ENCODE measurements at places on chromosomes 3 and 15. TPM values are rescaled to one million over a fixed set of nuclear protein-coding genes. Genes with fewer than 3 reads are reported as not detected.

SKOR1 gene
- total RNA-seq = 0.23 TPM

- H3K27me3 ChIP-seq = peaks cover 21% of the 10 kb centered on the region
- H3K4me3 ChIP-seq = no peak overlapping the region
- no peak for DNase-seq
- peaks cover 3% of the 10 kb centered on the region for H3K4me1 ChIP-seq
Measured at GRCh38 chr15:89823836-89824606, 9.4 kb upstream of the ANPEP start.

DNA sequence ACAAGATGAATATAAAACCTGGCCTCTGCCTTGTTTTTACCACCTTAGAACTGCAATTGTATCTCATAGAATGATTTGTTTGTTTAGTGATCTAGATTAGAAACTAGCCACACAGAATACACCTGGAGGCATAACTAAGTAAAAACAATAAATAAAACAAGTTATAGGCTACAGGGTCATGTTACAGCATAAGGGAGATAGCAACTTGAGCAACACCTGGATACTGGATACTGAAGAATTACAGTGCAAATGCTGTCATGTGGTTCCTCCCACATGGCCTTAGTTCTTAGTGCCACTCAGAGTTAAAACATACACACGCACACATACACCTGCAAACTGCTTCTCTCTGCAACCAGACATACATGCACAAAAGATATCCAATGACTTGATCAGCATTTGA lies 563.4 kb upstream of the DPPA4 start:
- no peaks in the 10 kb centered on the region for H3K27me3 ChIP-seq
- H3K4me1 ChIP-seq = peaks cover 7% of the 10 kb centered on the region
- H3K27ac ChIP-seq = no peak overlapping the region

- H3K4me3 ChIP-seq = peak overlapping the region; percentile 86
- H3K27me3 ChIP-seq = peaks cover 12% of the 10 kb centered on the region
- peak overlapping the region; percentile 85 for H3K27ac ChIP-seq
- DNase-seq = no peak
- peaks cover 32% of the 10 kb centered on the region for H3K36me3 ChIP-seq
- peaks cover 39% of the 10 kb centered on the region for H3K4me1 ChIP-seq
Measured at GRCh38 chr3:128051459-128051836, 789 bp upstream of the SEC61A1 start.

GRCh38 chr3:117277816-117278215 lies 568.2 kb downstream of the TUSC7 start:
- no peaks in the 10 kb centered on the region for H3K27me3 ChIP-seq
- H3K4me1 ChIP-seq = no peaks in the 10 kb centered on the region
- no peak for DNase-seq
- no peak overlapping the region for H3K4me3 ChIP-seq
- no peaks in the 10 kb centered on the region for H3K36me3 ChIP-seq

DNA sequence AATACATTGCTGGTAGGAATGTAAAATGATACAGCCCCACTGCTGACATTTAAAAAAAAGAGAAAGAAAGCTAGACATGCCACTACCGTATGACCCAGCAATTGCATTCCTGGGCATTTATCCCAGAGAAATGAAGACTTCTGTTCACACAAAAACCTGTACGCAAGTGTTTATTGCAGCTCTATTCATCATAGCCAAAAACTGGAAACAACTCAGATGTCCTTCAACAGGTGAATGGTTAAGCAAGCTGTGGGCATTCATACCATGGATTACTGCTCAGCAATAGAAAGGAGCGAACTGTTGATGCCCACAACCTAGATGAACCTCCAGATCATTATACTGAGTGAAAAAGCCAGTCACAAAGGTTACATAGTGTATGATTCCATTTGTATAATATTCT lies 132.5 kb downstream of the MAP2K5 start:
- H3K27me3 ChIP-seq = no peaks in the 10 kb centered on the region
- H3K4me3 ChIP-seq = no peak overlapping the region
- no peaks in the 10 kb centered on the region for H3K4me1 ChIP-seq
- peaks cover 10% of the 10 kb centered on the region for H3K36me3 ChIP-seq
- no peak for DNase-seq
- no peak overlapping the region for H3K27ac ChIP-seq

GRCh38 chr3:193846569-193846968 lies 253.6 kb downstream of the OPA1 start:
- H3K36me3 ChIP-seq = no peaks in the 10 kb centered on the region
- no peak overlapping the region for H3K4me3 ChIP-seq
- no peak for DNase-seq
- no peaks in the 10 kb centered on the region for H3K4me1 ChIP-seq
- no peak overlapping the region for H3K27ac ChIP-seq
- H3K27me3 ChIP-seq = peaks cover 43% of the 10 kb centered on the region

DNA sequence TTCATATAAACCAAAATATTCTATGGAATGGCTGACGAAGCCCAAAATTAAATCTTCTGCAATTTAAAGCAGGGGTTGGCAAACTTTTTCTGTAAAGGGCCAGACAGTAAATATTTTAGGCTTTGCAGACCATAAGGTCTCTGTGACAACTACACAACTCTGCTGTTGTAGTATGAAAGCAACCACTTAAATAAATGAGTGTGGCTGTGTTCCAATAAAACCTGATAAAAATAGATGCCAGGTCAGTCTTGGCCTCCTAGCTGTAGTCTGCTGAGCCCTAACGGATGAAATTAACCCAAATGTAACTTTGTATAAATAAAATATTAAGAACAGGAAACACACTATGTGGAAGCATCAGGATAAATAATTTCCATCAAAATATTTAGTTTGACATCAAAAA lies 104.2 kb downstream of the FBXL22 start:
- no peak overlapping the region for H3K4me3 ChIP-seq
- no peaks in the 10 kb centered on the region for H3K4me1 ChIP-seq
- peaks cover 13% of the 10 kb centered on the region for H3K36me3 ChIP-seq
- no peaks in the 10 kb centered on the region for H3K27me3 ChIP-seq
- no peak overlapping the region for H3K27ac ChIP-seq

GRCh38 chr3:153925841-153926514 lies 195.2 kb upstream of the ARHGEF26 start:
- no peaks in the 10 kb centered on the region for H3K36me3 ChIP-seq
- DNase-seq = no peak
- no peak overlapping the region for H3K4me3 ChIP-seq
- H3K27ac ChIP-seq = no peak overlapping the region
- no peaks in the 10 kb centered on the region for H3K4me1 ChIP-seq
- H3K27me3 ChIP-seq = no peaks in the 10 kb centered on the region

SUSD5 gene
- not detected for total RNA-seq

PTX3 gene
- total RNA-seq = not detected

SHC4 gene
- 3.0 TPM for total RNA-seq

DNA sequence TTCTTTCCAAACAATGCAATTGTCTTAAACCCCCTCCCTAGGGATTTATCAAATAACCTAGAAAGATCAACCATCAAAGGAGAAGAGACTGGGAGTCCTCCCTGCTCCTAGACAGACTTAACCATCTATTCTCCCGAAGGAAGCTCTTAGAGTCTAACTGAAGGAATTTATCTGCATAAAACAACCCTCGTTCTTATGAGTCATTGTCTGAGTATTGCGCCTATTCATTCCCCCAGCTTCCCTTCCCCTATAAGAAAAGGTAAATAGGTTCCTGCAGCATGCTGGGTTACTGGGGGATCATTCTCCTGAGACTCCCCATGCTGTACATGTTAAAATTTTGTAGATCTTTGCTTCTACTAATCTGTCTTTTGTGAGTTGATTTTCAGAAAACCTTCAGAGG lies 412.7 kb downstream of the OCA2 start:
- H3K36me3 ChIP-seq = no peaks in the 10 kb centered on the region
- no peaks in the 10 kb centered on the region for H3K27me3 ChIP-seq
- no peaks in the 10 kb centered on the region for H3K4me1 ChIP-seq
- no peak overlapping the region for H3K27ac ChIP-seq
- no peak overlapping the region for H3K4me3 ChIP-seq

DNA sequence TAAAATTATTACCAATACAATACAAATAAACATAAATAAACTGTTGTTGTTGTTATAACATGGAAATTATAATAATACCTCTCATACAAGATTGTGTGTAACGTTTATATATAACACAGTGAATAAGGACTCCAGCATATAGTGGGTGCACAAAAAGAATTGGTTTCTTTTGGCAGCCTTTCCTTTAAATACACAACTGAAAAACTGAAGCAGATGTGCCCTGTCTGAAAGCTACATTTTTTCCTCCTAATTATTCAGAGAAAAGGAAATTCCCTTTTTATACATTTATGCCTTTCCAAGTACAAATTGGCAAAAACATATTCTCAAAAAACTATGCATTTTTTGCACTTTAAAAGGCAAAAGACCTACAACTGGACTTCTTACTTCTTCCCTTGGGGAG lies 928.9 kb upstream of the NR2F2 start:
- H3K4me1 ChIP-seq = no peaks in the 10 kb centered on the region
- H3K27ac ChIP-seq = no peak overlapping the region
- peaks cover under 1% of the 10 kb centered on the region for H3K27me3 ChIP-seq
- H3K36me3 ChIP-seq = no peaks in the 10 kb centered on the region
- no peak for DNase-seq
- no peak overlapping the region for H3K4me3 ChIP-seq

- peaks cover 12% of the 10 kb centered on the region for H3K4me1 ChIP-seq
- no peak overlapping the region for H3K27ac ChIP-seq
- no peak for DNase-seq
- no peak overlapping the region for H3K4me3 ChIP-seq
- peaks cover 37% of the 10 kb centered on the region for H3K27me3 ChIP-seq
- peaks cover 1% of the 10 kb centered on the region for H3K36me3 ChIP-seq
Measured at GRCh38 chr15:72813345-72814004, 29.9 kb upstream of the ADPGK start.

DNA sequence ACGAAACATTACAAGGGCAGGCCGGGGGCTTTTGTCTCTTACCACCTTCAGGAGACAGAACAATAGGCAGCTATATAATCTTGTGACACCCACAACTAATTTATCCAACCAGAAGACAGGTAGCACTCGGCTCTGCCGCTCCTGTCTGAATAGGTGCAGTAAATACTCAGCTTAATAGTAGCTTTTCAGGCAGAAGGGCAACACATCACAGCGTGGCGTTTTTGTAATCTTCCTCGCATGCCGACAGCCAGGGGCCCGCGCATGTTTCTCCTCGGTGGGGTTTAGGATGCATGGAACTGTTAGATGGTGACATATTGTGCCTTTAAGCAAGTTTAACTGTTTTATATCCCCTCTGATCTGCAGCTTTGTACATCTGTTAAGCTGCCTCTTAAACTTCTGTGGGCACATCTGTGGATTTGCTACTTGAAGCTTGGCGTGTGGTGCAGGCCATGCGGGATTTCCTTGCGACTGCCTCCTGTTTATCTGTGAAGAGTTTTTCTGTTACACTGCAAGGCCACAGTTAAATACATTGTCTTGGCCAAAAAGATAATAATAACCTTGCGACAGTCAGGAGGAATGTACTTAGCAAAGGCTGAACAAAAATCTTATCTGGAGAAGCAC lies 123.2 kb upstream of the BNIP2 start:
- H3K4me3 ChIP-seq = no peak overlapping the region
- no peaks in the 10 kb centered on the region for H3K36me3 ChIP-seq
- peaks cover 16% of the 10 kb centered on the region for H3K27me3 ChIP-seq
- no peak overlapping the region for H3K27ac ChIP-seq
- DNase-seq = no peak

CLSTN2 gene
- not detected for total RNA-seq

GRCh38 chr3:159482241-159482993 lies 506.2 kb upstream of the IL12A start:
- no peaks in the 10 kb centered on the region for H3K4me1 ChIP-seq
- H3K27ac ChIP-seq = no peak overlapping the region
- DNase-seq = no peak
- no peaks in the 10 kb centered on the region for H3K36me3 ChIP-seq

DNA sequence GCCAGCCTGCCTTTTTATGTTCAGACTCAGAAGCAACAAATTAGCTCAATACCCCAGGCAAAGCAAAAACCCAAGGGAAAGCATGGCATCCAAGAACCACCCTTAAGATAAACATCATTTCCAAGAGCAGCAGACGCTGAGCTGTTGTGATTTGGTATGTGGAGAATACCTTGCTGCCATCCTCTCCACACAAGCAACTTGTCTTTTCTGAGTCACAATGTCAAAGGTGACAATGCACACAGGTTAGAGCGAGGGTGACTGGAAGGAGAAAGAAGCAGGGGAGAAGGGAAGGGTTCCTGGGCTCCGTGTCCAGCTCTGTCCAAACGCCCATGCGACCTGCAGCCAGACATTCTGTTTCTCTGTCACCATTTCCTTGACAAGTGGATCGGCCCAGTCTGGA lies 6.0 kb downstream of the PCSK6 start:
- no peaks in the 10 kb centered on the region for H3K36me3 ChIP-seq
- no peak overlapping the region for H3K4me3 ChIP-seq
- DNase-seq = no peak
- H3K27me3 ChIP-seq = peaks cover 31% of the 10 kb centered on the region
- no peak overlapping the region for H3K27ac ChIP-seq
- H3K4me1 ChIP-seq = peaks cover 9% of the 10 kb centered on the region

- no peak overlapping the region for H3K4me3 ChIP-seq
- no peak overlapping the region for H3K27ac ChIP-seq
- H3K4me1 ChIP-seq = no peaks in the 10 kb centered on the region
- H3K36me3 ChIP-seq = no peaks in the 10 kb centered on the region
- peaks cover 9% of the 10 kb centered on the region for H3K27me3 ChIP-seq
- no peak for DNase-seq
Measured at GRCh38 chr3:157531301-157531660, 28.1 kb upstream of the VEPH1 start.

BCL2A1 gene
- 12.0 TPM for total RNA-seq

KBTBD12 gene
- total RNA-seq = not detected

- H3K27me3 ChIP-seq = peaks cover 66% of the 10 kb centered on the region
- H3K27ac ChIP-seq = no peak overlapping the region
Measured at GRCh38 chr3:192915304-192915703, 2.4 kb downstream of the MB21D2 start.

DNA sequence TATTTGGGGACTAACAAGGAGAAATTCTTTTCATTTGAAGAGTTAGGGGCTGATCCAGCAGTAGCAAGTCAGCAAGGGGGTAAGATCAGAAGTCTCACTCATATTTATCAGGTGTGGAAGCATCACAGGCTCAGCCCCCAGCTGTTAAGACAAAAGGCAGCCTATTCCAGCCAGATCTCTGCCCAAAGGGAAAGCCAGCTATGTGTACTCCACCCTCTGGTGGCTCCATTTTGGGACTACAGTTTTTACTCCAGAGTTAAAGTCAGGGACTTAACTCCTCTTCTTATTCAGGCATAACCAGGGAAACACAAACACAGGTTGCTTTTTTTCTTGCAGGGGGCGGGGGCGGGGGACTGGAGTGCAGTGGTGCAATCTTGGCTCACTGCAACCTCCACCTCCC lies 19.2 kb downstream of the UBP1 start:
- peaks cover 53% of the 10 kb centered on the region for H3K36me3 ChIP-seq
- H3K27ac ChIP-seq = no peak overlapping the region
- peaks cover 18% of the 10 kb centered on the region for H3K4me1 ChIP-seq
- no peak overlapping the region for H3K4me3 ChIP-seq

- H3K4me1 ChIP-seq = peaks cover 7% of the 10 kb centered on the region
- H3K27me3 ChIP-seq = peaks cover 41% of the 10 kb centered on the region
- no peak for DNase-seq
- H3K27ac ChIP-seq = no peak overlapping the region
- H3K36me3 ChIP-seq = no peaks in the 10 kb centered on the region
Measured at GRCh38 chr3:149340310-149340933, 7.0 kb upstream of the TM4SF18 start.

All from activated CD8-positive, alpha-beta memory T cell treated with anti-CD3 and anti-CD28 coated beads, Interleukin-2, amount 10 ng/mL, durations not matched to agents 7 days and 5 days (primary cell).